ENCODE measurements at places on chromosomes 6 and 20. TPM values are rescaled to one million over a fixed set of nuclear protein-coding genes. Genes with fewer than 3 reads are reported as not detected.

GSTA1 gene
- total RNA-seq, result not detected

TSPO2 gene
- not detected for total RNA-seq

OVOL2 gene
- not detected for total RNA-seq

SLC12A5 gene
- total RNA-seq, result not detected

EYA2 gene
- total RNA-seq, result 9.8 TPM

SCUBE3 gene
- total RNA-seq, result 0.06 TPM

ARMH2 gene
- 0.84 TPM for total RNA-seq
